ENCODE measurements at places on chromosomes 11 and 22.

- peak; percentile 84 for DNase-seq
Measured at GRCh38 chr11:63945477-63946163, 6.8 kb downstream of the NAA40 start.

- no peak for DNase-seq
Measured at GRCh38 chr22:17703811-17704210, 65.3 kb downstream of the BCL2L13 start.

GRCh38 chr22:39134366-39135091 lies 18.0 kb downstream of the CBX7 start:
- no peak for DNase-seq

- no peak for DNase-seq
Measured at GRCh38 chr11:42237701-42238235, 778.3 kb upstream of the LRRC4C start.

DNA sequence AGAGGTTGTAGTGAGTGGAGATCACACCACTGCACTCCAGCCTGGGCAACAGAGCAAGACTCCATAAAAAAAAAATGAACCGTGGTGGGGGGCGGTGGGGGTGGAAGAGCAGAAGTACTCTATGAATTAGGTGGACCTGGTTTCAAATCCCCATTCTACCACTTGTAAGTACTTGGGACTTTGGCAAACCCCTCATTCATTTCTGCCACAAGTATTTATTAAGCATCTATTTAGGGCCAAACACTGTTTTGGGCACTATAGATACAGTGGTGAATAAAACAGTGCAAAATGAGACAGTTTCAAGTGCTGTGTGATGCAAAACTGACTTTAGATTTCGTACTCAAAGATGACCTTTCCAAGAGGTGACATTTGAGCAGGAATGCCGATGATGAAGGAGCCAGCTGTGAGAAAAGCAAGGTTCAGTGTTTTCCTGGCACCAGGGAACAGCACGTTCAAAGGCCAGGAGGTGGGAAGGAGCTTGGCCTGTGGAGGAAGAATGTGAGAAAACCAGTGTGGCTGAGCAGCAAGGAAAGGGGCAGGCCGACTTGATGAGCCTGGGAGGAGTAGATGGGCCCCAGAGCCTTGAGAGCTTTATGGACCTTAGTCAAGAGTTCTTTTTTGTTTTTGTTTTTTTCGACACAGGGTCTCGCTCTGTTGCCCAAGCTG lies 1.4 kb upstream of the TMEM134 start:
- DNase-seq: no peak

- no peak for DNase-seq
Measured at GRCh38 chr11:128047026-128047425, 540.3 kb downstream of the ETS1 start.

DNA sequence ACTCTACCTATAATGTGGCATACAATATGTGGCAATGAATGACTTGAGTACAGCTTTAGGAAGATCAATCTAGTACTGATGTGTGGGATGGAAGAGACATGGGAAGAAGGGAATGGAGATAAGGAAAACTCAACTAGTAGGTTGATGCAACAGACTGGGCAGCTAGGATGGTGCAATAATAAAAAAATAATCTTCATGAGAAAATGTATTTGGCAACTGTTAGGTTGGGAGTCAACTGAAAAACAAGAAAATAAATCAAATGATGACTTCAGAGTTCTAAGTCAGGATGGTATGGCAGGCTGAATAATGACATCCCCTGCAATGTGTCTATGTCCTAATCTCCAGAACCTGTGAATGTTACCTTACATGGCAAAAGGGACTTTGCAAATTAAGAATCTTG lies 236.8 kb upstream of the PITPNB start:
- DNase-seq: no peak

GRCh38 chr11:78672850-78673620 lies 98.4 kb upstream of the NARS2 start:
- no peak for DNase-seq

GRCh38 chr11:76624500-76625379 lies 45.8 kb downstream of the LRRC32 start:
- DNase-seq: no peak

DNA sequence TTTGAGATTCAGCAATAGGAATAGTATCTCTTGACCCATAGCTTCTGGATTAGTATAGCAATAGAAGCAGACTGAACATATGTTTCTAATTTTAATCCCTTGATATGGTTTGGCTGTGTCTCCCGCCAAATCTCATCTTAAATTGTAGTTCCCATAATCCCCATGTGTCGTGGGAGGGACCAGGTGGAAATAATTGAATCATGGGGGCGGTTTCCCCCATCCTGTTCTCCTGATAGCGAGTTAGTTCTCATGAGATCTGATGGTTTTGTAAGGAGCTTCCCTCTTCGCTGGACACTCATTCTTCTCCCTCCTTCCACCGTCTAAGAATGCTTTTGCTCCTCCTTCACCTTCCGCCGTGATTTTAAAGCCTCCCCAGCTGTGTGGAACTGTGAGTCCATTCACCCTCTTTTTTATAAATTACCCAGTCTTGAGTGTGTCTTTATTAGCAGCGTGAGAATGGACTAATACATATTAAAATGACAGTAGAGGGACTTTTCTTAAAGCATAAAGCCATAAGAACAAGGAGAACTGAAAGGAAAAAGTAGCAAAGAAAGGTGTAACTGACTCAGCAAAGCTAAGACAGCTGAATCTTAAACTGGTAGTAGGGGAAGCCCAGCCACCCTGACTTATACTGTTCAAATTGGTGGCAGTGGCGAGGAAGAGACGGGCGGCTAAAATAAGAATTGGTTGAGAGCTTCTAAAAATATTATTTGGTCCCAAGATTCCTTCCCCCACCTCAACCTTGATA lies 20.3 kb upstream of the SLN start:
- no peak for DNase-seq

- DNase-seq: no peak
Measured at GRCh38 chr11:87754685-87755084, 420.6 kb downstream of the RAB38 start.

DNA sequence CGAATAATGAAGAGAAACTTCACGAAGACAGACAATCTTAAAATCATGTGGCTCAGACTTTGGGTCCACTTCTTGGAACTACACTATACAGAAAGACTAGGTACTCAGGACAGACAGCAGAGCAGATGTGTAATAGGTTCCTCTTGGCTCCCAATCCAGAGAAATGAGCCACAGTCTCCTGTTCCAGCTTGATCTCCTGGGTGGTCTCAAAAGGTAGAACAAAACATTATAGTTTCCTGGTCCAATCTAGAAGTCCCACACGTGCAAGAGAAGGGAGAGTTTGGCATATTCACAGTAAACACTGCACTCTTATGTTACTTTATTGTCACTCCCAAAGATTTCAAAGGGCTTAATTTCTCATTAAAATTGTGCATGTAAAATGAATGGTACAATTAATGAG lies 134.5 kb upstream of the FIBIN start:
- DNase-seq: no peak

DNA sequence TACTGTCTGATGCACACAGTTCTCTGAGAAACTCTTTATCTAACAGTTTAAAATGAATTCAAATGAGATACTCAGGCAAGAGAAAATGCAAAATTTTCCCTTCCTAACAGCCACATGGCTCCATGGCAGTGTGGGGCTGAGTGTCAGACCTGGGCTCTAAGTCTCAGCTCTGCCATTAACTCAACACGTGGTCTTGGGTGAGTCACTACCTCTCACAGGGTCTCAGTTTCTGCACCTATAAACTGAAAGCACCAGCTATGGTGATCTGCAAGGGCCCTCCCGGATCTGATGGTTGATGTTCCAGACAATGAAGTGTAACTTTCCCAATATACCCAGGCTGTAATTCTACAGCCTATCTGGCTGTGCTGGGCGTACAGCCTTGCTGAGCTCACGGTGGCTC lies 70.5 kb downstream of the KCNC1 start:
- DNase-seq: no peak

DNA sequence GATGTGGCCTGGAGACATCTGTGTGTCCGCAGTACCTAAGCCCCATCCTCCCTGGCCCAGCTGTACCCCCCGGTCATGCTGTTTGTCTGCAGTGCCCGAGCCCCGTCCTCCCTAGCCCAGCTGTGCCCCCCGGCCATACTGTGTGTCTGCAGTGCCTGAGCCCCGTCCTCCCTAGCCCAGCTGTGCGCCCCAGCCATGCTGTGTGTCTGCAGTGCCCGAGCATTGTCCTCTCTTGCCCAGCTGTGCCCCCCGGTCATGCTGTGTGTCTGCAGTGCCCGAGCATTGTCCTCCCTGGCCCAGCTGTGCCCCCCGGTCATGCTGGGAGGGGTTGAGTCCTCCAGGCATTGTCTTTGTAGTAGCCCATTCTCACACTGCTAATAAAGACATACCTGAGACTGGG lies 7.6 kb upstream of the ARSA start:
- DNase-seq: no peak

- no peak for DNase-seq
Measured at GRCh38 chr11:71542879-71543777, 5.1 kb upstream of the KRTAP5-9 start.

- no peak for DNase-seq
Measured at GRCh38 chr11:23755076-23755475, 741.8 kb upstream of the LUZP2 start.

DNA sequence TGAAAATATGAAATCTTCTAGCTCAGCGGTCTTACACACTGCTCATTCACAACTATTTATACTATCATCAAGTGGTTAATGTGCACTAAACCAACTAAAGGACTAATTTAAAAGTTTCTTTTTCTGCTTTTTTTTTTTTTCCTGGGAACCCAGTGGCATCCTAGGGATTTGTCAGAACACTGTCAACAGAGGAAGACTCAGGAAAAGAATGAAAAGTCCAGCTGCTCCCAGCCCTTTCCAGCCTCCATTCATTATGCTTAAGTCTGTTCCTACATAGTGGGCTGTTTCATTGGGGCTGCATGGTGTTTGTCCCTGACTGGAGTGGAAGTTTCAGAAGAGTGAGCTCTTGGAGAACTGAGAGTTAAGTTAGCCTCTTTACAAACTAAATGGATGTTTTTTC lies 391.1 kb downstream of the AASDHPPT start:
- DNase-seq: no peak

DNA sequence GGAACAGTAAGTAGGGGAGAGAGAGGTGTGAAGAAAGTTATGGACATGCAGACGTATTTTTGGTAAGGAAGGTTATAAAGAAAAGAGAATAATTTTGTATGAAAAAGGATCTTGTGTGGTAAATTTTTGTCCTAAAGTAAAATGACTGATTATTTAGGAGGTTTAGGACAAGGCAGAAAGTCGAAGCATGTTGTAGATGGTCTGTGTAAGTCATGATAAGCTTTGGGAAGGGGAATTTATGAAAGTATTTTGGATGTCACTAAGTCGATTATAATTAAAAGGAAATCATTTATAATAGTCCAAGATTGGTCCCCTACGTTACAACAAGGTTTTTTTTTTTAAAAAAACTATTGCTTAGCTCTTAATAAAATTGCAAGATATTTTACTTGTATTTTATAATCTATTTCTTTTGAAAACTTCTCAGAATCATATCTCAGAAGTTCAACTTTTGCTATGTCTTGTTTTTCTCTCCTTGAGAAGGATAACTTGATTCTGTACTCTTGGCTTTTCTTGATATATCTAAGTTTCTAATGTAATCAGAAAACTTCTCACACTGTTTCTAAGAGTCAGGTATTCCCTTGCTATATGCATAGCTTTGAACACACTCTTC lies 10.9 kb upstream of the CABP2 start:
- DNase-seq: no peak

GRCh38 chr11:3000032-3000961 lies 8.2 kb upstream of the NAP1L4 start:
- DNase-seq: peak; percentile 99

DNA sequence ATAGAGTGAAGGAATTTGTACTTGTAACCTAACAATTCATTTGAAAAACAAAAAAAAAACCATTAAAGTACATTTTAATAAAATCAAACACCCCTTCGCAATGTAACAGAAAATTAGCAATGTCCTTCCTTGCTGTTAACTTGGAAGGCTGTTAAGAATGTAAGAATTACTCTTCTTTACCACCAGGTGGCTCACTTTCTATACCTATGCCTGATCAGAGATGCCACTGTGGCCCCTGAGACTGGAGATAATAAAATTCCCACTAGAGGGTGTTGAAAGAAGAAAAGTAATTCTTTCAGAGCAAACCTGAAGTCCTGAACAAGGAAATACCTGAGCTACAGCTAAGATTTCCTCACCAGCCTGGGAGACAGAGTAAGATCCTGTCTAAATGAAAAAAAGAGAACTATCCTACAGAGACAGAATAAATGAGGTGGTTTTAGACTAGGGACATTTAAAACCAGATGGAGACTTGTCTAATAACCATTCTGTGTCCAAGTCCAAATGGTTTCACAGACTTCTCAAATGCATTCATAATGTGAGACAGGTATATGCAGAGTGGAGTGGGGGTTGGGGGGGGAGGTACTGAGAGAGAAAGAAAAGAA lies 1089.3 kb downstream of the FAM181B start:
- DNase-seq: peak; percentile 42

GRCh38 chr22:24812950-24813775 lies 7.2 kb downstream of the SGSM1 start:
- DNase-seq: no peak

DNA sequence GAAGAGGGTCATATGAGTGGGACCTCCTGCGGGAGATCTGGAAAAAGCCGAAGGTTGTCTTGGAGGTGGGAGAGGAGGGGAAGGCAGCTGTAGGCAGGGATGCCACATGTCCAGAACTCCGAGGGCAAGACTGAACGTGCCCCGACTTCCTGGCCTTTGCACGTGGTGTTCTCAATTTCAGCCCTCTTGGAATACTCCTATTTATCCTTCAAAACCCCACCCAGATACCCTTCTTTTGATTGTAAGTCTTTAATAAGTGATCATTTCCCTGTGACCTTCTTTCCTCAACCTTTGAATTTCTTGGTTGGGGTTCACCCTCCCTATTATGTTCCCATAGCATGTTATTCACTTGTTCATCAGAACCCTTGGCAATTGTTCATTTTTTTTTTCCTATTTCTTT lies 95.3 kb upstream of the CRYBB3 start:
- no peak for DNase-seq

GRCh38 chr22:41217553-41218157 lies 12.5 kb downstream of the L3MBTL2 start:
- peak; percentile 79 for DNase-seq

- DNase-seq: no peak
Measured at GRCh38 chr11:20479513-20479912, 92.0 kb downstream of the PRMT3 start.

GRCh38 chr22:44341431-44342346 lies 28.9 kb upstream of the SHISAL1 start:
- DNase-seq: no peak

GRCh38 chr11:131644204-131644795 lies 273.9 kb downstream of the NTM start:
- no peak for DNase-seq

- DNase-seq: no peak
Measured at GRCh38 chr11:119391275-119391674, 9.8 kb upstream of the USP2 start.

DNA sequence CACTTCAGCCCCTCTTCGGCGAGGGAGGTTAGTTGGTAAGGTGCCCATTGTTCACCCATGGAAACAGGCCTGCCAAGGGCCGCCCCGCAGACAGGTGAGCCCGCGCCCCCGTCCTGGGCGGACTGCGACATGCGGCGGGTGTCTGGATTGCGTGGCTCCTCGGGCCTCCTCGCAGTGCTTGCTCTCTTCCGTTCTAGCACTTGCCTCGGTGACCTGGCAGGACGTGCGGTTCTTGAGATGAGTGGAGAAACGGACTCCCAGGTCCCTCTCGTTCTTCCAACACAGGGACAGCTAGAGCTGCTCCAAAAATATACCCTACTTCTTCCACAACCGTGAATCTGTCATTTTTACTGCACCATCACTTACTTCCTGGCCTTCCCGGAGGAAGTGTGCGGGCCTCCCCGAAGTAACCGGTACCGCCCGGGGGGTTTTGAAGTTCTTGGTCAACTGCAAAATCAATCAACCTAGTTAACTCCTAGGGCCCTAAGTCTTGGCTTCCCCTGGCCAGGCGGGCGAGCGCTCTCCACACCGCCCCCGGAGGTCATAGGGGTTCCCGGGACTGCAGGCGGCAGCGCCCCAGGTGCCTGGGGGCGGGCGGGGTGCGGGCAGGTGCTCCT lies 745 bp upstream of the ZBTB44 start:
- DNase-seq: no peak

All from globus pallidus (tissue), 1 donor.